Stimulated activated CD4-positive, alpha-beta T cell treated with anti-CD3 and anti-CD28 coated beads, Interleukin-15, amount 100 ng/mL, for 48 hours (primary cell): ENCODE measurements at places on chromosomes 6 and 20.

GRCh38 chr6:8027965-8028651, 36.1 kb downstream of the BLOC1S5 start:
- no peak for DNase-seq

DNA sequence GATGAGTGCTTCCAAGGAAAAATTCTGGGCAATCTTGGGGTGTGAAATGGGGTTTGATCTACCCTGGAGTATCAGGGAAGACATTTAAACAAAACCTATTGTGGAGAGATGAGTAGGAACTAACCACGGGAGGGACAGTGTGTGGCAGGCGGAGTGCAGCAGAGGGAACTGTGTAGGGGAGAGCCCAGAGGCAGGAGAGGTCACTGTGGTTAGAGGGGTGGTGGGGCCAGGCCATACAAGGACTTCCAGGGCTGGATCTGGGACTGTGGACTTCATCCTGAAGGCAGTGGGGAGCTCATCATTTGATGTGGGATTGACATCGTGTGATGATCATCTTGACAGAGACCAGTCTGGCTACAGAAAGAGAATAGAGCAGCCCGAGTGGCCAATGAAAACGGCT, 89.0 kb downstream of the TOX2 start:
- no peak for DNase-seq

GRCh38 chr6:37709250-37709931, 11.7 kb upstream of the MDGA1 start:
- DNase-seq: no peak

GRCh38 chr20:4026093-4026601, 10.8 kb upstream of the RNF24 start:
- DNase-seq: no peak
